ENCODE measurements at places on chromosomes 13 and 19.

GRCh38 chr13:45269204-45269603 is 68.4 kb upstream of the KCTD4 start:
- DNase-seq: no peak

- no peak for DNase-seq
Observed at GRCh38 chr13:33785384-33785783, 32.6 kb upstream of the RFC3 start.

- no peak for DNase-seq
Observed at GRCh38 chr13:29279356-29280254, 315.9 kb downstream of the SLC7A1 start.

- no peak for DNase-seq
Observed at GRCh38 chr13:48161530-48162179, 66.8 kb upstream of the MED4 start.

- no peak for DNase-seq
Observed at GRCh38 chr13:112928972-112929782, 39.8 kb upstream of the MCF2L start.

DNA sequence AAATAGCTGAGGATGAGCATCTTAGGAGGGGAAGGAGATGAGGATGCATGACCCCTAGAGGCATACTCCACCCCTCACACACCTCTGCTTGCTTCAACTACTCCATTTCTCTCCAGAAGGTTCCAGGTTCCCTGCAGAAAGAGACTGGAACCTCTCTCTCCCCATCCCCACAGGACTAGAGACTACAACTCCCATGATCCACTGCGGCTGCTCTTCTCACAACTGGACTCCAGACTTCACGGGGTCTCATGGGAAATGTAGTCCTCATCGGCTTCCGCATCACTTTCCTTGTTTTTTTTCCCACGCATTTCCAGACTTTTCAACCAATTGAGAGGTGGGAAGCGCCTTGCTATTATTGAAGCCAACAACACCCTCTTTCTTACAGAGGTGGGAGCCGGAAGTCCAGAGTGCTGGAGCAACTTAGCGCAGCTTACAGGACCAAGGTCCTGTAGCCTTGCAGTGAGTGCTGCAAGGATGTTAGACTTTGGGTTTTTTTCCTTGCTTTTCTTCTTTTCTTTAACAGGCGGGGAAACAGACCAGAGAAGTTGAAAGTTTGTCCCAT is 13.9 kb upstream of the CACNG6 start:
- peak; percentile 90 for DNase-seq

- DNase-seq: no peak
Observed at GRCh38 chr19:40192758-40193586, 1.7 kb downstream of the MAP3K10 start.

DNA sequence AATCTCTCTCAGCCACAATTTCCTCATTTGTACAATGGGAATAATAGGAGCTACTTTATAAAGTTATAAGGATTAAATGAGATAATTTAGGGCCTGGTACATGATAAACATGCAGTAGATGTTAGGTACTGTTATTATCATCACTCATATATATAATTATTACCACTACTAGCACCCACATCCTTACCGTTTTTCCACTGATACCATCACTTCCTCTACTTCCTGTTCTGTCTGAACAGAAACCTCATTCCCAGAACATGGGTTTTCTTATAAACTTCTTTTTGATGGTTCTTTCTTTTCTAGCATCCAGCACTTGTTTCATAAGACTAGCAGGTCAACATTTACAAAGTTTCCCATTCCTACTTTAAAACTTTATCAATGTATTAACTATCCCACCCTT is 6.3 kb downstream of the CDADC1 start:
- peak; percentile 28 for DNase-seq

DNA sequence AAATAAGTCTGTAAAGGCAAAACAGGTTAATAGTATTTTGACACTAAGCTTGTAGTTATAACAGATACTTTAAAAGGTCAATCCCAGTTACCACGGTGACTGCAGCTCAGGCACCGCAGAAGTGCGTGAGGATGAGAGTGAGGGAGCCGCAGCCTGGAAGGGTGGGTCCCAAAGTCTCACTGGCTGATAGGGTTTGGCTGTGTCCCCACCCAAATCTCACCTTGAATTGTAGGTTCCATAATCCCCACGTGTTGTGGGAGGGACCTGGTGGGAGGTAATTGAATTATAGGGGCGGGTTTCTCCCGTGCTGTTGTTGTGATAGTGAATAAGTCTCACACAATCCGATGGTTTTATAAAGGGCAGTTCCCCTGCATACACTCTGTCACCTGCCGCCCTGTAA is 40.0 kb upstream of the GAS6 start:
- DNase-seq: no peak

DNA sequence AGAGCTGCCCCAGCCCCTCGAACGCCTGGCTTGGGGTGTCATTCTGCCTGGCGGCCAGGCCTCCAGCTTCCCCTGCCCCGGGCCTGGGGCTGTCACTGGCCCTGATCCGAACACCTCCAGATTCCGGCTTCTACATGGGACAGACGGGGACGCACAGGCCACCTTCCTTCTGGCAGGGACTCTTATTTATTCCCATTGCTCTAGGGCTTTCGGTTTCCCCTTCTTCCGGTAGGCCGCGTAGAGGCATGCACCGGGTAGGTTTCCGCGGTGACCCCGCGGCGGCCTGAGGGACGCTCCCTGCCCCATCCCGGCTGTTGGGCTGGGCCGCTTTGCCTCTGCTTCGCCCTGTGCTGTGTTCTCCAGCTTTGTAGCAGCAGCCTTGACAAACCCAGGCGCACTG is 28.2 kb downstream of the CERS1 start:
- no peak for DNase-seq

GRCh38 chr19:34734537-34735103 is 577 bp downstream of the ZNF181 start:
- DNase-seq: no peak

DNA sequence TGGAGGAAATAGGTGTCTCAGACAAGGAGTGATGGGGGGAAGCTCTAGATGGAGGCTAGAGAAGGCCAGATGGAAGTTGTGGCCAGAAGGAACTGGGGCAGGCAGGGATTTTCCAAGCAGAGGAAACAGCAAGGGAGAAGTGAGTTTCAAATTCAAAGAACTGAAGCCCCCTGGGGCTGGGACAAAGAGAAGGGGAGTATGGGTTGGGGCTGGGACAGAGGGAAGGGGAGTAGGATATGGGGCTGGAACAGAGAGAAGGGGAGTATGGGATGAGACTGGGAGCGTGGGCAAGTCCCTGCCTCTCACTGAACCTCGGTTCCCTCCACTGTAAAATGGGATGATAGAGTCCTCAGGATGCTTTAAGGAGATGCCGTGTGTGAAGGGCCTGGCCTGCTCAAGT is 1.9 kb upstream of the GTF2F1 start:
- no peak for DNase-seq

DNA sequence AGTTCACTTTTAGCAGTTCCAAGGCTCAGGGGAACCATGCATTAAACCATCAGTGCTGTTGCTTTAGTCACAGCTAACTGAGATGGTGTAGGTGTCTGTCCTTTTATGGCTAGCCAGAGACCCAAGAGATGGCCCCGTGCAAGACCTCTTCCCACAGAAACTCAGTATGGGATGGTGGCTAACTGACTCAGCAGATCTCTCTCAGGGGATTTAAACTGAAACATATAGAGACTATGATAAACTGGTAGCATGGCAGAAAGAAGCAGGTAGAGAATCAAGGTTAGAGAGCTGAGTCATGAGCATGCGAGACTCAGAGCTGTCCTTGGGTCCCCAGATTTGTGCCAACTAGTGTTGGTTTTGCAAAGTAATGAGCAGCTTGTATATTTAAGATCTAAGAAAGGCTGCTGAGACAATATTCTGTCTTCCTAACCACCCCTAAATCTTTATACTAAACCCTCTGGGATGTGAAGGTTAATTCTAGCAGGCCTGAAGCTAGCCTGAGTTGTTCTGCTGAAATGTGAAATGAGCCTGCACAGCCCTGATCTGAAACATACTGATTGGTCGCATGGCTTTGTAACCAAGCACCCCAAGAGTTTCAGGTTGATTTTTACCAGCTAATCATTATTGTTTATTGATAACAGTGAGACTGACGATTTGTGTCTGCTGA is 6.5 kb upstream of the SCEL start:
- no peak for DNase-seq

GRCh38 chr13:41905600-41906254 is 55.2 kb downstream of the VWA8 start:
- DNase-seq: peak; percentile 78

DNA sequence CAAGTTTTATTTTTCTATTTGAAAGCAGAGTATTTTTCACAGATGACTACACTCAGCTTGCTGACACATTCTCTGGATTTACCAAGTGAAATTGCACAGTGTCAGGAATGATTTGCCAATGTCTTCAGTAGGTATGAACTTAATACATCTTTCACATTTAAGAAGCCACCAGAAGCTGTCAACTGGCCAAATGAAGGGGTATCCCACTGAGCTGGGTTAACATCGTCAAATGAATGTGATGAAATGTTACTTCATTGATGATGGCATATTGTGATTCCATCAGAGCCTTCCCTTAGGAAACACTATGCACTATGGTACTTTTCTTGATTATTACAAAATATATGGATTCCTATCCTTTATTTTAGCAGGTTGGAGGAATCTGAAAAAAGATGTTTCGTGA is 592.3 kb downstream of the FGF9 start:
- DNase-seq: no peak

DNA sequence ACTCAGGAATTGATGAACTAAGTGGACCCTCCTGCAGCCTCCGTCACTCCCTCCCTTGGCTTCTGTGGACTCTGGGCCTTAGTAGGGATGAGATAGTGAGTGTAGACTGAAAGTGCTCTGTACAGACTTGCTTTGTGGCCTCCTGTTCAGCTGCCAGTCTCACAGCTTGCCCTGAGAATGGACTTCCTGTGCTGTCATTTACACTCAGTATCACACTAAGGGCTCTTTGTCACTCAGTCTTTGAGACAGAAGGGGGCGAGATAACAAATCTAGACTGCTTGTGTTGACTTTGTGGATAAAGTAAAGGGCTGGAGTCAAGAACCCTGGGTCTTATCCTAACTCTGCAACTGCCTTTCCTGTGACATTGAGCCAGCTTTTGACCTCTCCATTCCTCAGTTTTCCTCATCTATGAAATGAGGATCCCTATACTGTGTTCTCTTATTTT is 21.0 kb upstream of the SPRY2 start:
- DNase-seq: peak; percentile 37

- no peak for DNase-seq
Observed at GRCh38 chr19:24040621-24041020, 46.4 kb upstream of the ZNF254 start.

- DNase-seq: no peak
Observed at GRCh38 chr13:107534548-107534947, 680.8 kb downstream of the LIG4 start.

GRCh38 chr13:43686557-43686956 is 100.2 kb downstream of the ENOX1 start:
- no peak for DNase-seq

DNA sequence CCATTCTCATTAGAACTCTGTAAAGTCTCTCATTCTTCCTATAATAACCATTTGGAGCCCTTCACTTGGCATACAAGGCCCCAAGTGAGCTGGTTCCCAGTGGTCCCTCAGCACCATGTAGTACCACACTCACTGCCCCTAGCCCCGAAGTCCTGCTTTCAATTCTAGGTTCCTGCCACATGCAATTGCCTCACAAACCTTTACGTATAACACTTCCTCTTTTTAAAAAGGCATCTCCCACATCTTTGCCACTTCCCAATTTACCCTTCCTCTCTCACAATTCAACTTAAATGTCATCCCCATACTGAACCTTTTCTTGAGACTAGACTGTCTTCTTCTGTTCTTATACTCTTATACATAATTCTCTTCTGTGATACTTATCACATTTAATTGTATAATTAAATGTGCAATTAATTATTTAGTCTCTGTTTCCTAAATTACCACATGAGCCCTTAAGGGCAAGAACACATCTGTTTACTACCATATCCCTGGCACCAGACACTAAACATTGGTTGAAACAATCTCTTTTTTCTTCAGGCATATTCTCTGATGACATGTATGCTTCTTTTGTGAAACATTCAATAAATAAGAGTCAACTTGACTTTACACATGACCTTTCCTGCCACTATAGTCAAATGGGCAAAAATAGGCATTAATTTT is 304.0 kb downstream of the SPRY2 start:
- DNase-seq: peak; percentile 97

GRCh38 chr13:73288596-73288995 is 229.8 kb downstream of the KLF5 start:
- DNase-seq: no peak

- no peak for DNase-seq
Observed at GRCh38 chr13:35876601-35877000, 254.6 kb downstream of the DCLK1 start.

GRCh38 chr19:8641908-8642547 is 11.6 kb downstream of the NFILZ start:
- peak; percentile 52 for DNase-seq

DNA sequence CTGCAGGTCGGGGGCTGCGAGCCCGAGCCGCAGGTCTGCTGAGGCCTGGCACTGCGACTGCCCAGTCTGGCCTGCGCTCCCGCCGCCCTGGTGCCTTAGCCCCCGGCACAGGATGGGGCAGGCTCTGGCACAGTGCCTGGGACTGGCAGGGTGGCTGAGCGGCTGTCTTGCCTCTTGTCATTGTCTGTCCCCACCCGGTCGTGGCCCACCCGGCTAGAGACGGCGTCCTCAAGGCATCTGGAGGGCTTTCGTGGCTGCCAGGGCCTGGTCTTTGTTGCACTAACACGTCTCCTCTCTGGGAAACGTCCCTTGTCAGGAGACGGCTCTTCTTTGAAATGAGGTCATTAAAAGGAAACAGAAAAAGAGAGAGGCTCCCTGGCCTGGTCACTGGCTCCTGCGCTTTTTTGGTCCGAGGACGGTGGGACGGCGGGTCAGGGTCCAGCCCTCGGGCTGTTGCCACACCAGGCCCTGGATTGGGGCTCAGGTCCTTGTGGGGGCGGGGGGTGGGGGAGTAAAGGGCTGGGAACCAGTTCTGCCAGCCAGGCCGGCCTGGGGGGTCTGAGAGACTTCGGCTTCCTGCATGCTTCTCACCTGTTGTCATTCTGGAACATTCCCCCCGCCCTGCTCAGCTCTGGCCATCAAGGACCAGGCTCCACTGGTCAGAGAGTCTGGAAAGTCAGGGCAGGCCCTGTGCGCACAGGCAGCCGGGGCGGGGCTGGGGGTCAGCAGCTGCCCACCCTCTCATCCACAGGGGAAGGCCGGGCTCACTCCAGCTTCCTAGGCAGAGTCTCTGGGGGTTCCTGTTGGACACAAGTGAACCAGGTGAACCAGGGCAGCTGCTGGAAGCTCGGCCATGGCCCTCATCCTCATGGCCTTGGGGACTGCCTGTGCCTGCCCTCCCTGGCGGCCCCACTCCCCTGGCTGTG is 6.2 kb upstream of the ZNF554 start:
- DNase-seq: no peak

- DNase-seq: no peak
Observed at GRCh38 chr13:112893570-112894422, 75.2 kb upstream of the MCF2L start.

GRCh38 chr13:43797869-43798268 is 11.1 kb upstream of the ENOX1 start:
- no peak for DNase-seq

GRCh38 chr13:46633416-46633815 is 80.4 kb downstream of the LRCH1 start:
- no peak for DNase-seq

- DNase-seq: no peak
Observed at GRCh38 chr19:47601180-47601904, 7.6 kb upstream of the BICRA start.

All from Kasumi-1 (cell line).